ENCODE measurements at places on chromosomes 3 and 15.

DNA sequence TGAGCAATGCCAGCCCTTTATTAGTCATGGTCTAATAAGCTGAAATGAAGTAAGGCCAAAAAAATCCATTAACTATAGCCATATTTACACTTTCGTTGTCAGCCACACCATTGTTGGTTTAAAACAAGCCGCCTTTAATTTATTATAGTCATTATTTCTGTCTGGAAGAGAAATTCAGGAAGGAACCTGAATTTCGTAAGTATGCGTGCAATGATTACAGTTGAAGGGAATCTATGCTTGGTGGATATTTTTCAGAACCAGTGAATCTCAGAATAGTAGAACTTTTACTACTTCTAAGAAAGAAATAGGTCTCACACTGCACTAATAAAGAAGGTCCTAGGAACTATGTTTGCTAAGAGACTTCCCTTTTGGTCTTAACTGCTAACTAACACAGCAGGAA is 59.1 kb downstream of the FAM43A start:
- DNase-seq = no peak

DNA sequence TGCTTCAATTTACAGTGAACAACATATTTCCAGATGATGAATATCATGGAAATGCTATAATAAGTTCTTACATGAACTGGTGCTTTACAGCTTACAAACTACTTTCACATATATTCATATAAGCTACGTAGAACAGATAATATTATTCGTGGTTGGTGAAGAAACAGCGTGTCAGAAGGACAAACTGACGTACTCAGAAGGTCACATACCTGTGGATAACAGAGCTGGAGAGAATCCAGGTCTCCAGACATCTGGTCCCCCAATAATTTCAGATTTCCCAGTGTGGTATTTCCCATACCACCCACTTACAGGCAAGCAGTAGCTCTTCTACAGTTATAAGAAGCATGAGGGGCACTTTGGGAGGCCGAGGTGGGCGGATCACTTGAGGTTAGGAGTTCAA is 156.6 kb downstream of the PLD1 start:
- DNase-seq = no peak

DNA sequence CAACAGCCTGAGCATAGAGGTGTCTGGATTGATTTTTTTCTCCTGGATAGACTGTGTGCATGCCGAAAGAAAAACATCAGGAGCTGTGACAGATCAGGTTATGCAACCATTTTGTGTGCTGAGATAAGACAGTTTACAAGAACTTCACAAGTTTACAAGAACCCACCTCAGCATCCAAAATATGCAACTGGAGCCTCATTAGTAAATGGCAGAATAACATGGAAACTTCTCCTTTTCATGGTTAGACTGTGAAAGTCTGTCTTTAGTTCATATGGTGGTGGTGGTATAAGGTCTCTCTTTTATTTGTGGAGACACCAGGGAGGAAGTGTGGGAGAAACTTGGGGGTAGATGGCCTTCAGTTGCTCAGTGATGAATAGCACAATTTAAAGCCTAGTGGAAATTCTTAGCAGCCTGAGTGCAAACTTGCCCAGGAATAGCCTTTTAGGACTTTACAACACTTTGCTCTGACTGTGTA is 3.7 kb upstream of the ZNF609 start:
- no peak for DNase-seq

GRCh38 chr15:97521381-97522285 is 438.9 kb upstream of the ARRDC4 start:
- no peak for DNase-seq

DNA sequence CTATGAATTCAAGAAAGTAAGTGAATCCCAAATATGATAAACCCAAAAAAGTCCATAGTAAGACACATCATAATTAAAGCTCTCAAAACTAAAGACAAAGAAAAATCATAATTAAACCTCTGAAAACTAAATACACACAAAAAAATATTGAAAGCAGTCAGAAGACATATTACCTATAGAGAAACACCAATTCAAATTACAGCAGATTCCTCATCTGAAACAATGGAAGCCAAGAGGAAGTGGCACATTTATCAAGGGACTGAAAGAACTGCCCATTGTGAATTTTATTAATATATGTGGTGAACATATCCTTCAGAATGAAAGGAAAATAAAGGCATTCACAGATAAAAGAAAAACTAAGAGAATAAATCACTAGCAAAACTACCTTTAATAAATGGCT is 128.2 kb downstream of the SCAPER start:
- DNase-seq = no peak

DNA sequence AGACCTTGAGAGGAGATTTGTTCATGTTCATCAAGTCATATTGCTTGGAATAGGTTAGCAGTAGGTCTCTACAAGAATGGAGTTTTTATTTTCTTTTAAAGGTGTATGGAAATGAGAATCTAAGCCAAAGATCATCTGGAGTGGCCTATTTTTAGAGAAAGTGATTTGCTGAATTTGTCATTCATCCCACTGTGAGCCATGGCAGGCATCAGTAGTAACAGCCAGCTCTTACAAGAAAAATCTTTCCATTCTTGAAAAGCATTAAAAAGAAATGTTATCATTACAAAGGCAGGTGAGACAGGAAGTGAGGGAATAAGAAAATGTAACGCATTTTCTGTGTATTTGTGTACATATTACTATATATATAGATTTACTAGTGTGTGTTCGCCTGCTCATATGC is 29.6 kb downstream of the STAC start:
- no peak for DNase-seq
